ENCODE measurements at places on chromosomes 1 and 21. TPM values are rescaled to one million over a fixed set of nuclear protein-coding genes. Genes with fewer than 3 reads are reported as not detected.

KIRREL1 gene
- total RNA-seq, result 32.5 TPM

PTGS2 gene
- 4.5 TPM for total RNA-seq

DCAF8 gene
- total RNA-seq, result 47.0 TPM

BGLAP gene
- not detected for total RNA-seq

LAX1 gene
- total RNA-seq, result not detected
